ENCODE measurements at places on chromosomes 11 and 22. TPM values are rescaled to one million over a fixed set of nuclear protein-coding genes. Genes with fewer than 3 reads are reported as not detected.

GRCh38 chr22:17381192-17381913, 12.1 kb downstream of the CECR2 start:
- no peak for DNase-seq

BLID gene
- total RNA-seq: 0.22 TPM

- DNase-seq: peak; percentile 93
These were observed 16.0 kb downstream of the TXN2 start for GRCh38 chr22:36465232-36466021.

UBQLNL gene
- total RNA-seq: under 0.01 TPM

DNA sequence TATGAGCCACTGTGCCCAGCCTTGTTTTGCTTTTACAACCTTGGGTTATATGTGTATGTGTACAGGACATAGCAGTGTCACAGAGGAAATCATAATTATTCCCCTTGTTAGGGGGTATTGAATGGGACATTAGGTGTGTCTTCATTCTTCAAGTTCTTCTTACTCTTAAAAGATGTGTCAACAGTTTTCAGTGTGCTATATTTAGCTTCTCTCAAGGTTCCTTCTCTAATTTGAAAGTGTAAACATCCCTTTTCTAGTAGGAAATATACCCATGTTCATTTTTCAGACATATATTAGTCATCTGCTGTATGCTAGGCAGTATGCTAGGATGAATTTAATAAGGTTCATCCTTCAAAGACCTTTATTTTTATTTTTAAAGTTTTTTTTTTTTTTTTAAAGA, 17.1 kb downstream of the PCF11 start:
- no peak for DNase-seq

PLAAT5 gene
- total RNA-seq: not detected

DNA sequence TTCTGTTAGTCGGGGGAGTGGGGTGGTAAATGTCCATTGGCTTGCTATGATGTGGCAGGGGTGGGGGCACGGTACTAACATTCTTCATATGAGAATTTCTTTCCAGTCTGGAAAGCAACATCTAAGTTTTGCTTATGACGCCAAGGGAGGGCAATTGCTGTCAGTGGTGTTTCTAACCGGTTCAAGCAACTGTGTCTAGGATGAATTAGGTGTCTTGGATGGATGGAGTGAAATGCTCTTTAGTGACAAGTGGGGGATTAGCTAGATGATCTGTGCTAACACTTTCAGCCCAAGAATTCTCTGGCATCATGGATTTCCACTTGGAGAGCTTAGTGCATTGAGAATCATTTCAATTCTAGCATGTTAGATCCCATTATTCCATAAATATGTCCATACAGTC, 262.6 kb upstream of the SORL1-AS1 start:
- DNase-seq: no peak

- DNase-seq: no peak
These were observed 74.5 kb upstream of the LUZP2 start for GRCh38 chr11:24422376-24422775.

GAS2L1 gene
- total RNA-seq: 18.3 TPM

- DNase-seq: no peak
These were observed 131.9 kb upstream of the MTMR2 start for GRCh38 chr11:96055706-96056387.

DNA sequence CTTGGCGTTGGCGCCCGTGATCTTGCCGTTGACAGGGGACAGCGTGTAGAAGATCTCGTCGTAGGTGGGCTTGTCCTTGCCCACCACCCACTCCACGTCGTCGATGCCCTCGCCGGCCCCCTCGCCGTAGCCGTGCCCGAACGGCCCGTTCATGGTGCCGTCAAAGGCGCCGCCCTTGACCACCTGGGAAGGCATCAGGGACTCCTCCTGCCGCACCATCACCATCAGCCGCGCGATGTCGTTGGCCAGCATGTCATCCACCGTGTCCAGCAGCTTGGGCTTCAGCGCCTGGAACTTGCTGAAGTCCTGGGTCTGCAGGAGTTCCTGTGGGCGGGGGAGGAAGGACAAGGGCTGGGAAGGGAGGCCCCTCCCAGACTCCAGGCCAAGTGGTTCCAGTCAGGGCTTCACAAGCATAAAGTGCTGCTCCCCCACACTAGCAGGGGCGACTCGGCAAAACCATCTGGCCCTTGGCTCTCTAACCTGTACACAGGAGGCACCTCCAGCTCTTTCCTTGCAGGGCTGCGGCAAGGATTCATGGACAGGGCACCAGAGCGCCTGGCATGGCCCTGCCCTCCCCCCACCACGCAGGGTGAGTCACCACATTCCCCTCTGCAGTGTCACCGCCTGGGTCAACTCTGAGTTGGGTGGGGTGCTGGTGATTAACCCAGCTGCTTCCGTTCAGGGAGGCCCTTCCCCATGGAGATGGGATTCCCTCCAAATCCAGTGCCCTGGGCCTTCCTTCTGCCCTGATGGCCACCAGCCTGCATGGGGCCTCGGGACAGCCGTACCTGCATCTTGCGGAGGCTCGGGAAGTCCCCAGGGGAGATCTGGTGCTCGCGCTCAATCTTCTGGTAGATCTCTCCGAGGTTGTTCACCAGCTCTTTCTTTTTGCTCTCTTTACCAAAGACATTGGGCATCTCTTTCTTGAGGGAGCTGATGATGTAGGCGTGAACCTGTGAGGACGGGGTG, 10.4 kb upstream of the CDC42BPG start:
- DNase-seq: peak; percentile 81

DNA sequence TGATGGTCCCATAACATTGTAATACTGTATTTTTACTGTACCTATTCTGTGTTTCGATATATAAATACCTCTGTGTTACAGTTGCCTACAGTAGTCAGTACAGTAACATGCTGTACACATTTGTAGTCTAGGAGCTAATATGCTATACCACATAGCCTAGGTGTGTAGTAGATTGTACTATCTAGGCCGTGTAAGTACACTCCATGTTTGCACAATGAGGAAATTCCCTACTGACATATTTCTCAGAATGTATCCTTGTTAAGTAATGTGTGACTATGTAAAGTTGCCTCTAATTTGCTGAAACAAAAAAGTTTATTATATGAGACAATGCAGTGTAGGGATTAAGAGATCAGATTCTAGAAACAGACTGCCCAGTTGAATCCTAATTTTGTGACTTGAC, 21.3 kb downstream of the CAPRIN1 start:
- no peak for DNase-seq

GRCh38 chr11:48141475-48142122, 75.0 kb upstream of the OR4B1 start:
- DNase-seq: peak; percentile 42

- DNase-seq: no peak
These were observed 19.3 kb downstream of the ART5 start for GRCh38 chr11:3622521-3622920.

ARHGAP42 gene
- total RNA-seq: 7.1 TPM

DNA sequence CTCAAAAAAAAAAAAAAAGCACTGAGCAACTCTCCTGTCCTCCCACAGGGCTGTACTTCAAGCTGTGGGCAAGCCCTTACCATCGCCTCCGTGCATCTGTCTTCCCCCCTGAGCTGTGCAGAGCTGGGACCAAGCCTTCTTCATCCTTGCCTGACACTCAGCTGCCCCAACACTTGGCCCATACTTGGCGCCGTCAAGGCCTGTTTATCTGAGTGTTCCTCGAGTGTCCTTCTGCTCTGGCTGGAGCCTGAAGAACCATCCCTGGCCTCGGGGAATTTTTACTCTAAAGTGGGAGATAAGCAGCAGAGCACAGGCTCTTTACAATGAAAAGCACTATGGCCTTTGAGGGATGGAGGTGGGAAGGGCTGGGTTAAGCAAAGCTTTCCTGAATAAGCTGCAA, 1.6 kb upstream of the TIRAP start:
- DNase-seq: no peak

DNA sequence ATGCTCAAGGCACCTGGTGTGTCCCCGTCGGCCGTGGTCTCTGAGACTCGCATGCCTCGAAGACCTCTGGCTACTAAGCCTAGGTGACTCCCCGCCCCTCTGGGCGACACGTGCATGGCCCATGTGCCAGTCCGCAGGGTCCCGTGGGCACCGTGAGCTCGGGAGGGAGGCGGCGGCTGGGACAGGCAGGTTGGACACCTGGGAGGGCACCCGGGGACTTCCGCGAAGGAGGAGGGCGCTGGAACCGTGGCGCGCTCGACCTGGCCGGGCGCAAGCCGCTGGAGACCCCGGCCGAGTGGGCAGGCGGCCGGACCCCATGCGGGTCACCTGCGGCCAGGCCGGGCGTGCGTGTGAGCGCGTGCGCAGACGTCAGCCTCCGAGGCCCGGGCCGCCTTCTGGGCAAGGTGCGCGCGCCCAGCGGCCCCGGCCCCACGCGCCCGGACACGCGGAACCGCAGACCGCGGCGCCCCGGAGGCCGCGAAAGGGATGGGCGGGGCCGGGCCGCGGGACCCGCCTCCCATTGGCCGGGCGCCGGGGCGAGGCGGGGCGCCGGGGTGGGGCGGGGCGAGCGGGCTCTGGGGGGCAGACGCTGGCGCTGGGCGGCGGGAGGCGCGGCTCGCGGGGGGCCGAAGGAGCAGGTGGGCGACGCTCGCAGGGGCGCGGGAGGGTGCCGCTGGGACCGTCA, 579 bp upstream of the RASD2 start:
- DNase-seq: peak; percentile 21

DNA sequence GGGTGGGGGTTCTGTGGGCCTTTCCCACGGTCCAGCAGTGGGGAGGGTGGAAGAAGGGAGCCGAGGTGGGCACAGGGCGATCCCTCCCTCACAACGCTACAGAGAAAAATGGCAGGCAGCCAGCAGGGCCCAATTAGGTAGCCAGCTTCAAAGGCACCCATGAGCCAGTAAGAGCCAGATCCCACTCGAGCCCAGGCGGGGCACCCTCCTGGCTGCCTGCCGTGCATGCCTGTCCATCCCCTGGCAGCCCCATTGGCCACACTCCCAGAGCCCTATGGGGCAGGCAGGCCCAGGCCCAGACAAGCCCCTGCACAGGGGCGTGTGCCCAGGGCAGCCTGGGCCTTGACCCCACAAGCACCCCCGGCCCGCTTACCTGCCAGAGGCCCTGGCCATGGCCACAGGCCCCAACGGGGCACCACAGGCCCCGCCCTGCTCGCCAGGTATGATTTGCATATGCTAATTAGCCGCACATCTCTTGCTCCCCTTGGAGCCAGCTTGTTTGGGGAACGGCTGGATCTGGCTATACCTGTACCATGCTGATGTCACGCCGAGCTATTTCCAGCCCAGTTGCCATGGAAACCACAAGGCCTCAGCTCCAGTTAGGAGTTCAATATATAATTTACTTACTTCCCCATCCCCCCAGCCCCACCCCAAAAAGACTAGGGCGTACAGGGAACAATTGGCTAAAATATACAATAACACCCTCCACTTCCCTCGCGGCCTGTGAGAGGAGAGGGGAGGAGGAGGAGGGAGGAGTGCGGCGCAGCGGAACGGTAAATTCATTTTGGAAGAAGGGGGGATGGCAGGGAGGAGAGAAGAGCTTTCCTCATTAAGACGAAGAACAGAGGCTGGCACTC, 47.5 kb upstream of the TCF20 start:
- DNase-seq: no peak

GRCh38 chr11:57386178-57386940, 4.1 kb downstream of the PRG2 start:
- no peak for DNase-seq

DNA sequence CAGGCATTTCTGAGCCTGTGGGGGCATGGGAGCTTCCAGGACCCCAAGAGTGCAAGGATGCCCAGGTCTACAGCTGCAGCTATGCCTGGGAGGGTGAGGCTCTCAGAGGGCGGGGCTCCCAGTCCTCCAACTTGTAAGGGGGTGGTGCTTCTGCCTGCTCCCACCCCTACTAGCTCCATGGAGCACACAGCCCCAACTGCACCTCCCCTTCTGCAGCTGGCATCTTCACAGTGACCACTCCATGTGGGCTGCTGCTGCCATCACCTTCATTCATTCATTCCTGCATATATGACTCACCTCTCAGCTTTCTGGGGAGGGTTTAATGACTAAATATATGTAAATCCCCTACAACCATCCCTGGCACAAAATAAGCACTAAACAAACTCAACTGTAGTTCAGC, 43.8 kb downstream of the CHST1 start:
- no peak for DNase-seq

DNA sequence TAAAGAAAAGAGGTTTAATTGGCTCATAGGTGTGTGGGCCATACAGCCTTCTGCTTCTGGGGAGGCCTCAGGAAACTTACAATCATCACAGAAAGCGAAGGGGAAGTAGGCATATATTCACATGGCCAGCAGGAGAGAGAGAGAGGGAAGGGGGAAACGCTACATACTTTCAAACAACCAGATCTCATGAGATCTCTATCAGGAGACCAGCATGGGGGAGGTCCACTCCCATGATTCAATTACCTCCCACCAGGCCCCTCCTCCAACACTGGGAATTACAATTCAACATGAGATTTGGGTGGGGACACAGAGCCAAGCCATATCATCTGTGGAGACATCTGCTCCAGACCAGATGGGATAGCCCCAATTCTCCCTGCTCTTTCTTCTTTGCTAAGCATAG, 866.0 kb downstream of the BRD1 start:
- DNase-seq: no peak

DNA sequence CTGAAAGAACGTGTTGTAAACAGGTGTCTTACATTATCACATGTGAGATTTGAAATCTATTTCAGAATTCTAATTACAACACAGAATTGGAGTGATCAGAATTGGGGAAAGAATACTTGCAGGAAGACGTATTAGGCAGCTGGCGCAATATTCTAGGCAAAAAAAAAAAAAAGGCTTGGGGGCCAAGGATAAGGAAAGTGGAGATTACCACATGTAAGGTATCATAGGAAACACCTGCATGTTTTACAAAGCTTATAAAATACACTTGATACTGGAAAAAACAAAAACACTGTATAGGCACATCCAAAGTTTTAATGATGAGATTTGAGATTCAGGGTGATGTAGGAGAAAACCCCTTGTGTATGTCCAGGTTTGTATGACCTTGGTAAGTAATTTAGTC, 245.1 kb downstream of the DDX10 start:
- no peak for DNase-seq

GRCh38 chr11:126547161-126547560, 191.7 kb downstream of the ST3GAL4 start:
- no peak for DNase-seq

- DNase-seq: peak; percentile 67
These were observed 1.7 kb upstream of the TXNRD2 start for GRCh38 chr22:19943082-19944026.

DNA sequence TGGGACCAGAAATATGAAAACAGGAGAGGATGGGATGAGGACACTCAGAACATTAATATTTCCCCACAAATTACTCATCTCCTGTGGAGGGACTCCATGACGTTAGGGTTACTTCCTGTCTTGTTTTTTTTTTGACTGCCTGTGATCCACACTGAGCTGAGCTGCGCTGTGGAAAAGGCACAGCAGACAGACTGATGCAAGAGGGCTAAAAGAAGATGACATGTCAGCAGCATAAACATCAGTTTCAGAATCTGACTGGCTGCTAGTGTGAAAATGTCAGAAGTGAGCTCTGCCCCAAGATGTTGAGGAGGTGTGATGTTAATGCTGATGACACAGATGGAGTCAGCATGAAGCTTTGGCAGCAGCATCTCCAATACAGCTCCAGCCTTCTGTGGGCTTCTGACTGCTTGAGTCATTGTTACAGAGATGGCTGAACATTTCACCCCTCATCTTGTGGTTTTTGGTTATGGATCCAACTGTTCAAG, 286.8 kb downstream of the BLID start:
- peak; percentile 75 for DNase-seq

- peak; percentile 56 for DNase-seq
These were observed 728 bp downstream of the DCUN1D5 start for GRCh38 chr11:103091064-103091800.
